Mucosa of gallbladder (tissue), 1 donor: ENCODE measurements at places on chromosomes 2 and 18.

DNA sequence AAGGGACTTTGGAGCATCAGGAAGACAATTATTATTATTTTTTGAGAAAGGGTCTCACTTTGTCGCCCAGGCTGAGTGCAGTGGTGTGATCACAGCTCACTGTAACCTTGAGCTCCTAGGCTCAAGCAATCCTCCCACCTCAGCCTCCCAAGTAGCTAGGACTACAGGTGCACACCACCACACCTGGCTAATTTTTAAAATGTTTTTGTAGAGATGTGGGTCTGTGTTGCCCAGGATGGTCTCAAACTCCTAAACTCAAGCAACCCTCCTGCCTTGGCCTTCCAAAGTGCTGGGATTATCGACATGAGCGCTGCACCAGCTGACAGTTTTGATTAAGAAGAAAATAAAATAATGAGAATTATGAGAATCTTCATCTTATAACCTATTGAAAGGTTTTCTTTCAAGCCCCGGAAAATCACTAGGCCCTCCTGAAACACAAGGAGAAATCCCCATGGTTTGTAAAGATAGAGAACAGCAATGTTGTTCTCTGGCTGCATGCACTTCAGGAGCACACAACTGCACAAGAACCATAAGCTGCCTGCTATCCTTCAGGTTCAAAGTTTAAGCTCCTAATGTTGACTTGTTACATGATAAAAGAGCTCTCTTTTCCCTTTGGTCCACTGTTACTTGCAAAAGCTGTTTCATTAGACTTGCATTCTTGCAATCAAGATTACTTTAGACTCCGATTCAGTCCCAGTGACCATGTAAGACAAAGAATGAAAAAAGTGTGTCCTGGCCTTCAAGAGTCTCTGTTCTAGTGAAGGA is 16.8 kb downstream of the NPC1 start:
- no peak for DNase-seq

DNA sequence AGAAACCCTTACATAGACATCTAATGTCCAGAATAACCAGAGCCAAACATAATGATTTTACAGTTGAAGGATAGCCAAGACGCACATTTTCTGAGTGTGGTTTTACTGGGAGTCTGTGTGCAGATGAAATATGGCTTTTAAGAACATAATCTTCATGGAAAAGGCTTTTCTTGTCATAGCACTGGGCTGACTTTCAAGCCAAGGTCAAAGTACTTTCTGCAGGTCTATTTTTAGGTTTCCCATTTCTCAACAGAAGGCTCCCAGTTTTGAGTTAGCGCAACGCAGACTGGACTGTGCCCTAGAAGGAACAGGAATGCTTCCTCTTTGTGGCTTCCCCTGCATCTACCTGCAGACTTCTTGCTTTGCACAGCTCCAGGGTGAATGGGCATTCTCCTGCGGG is 92.3 kb upstream of the UPP2 start:
- DNase-seq = peak; percentile 17

GRCh38 chr2:231241755-231242507 is 43.5 kb downstream of the ARMC9 start:
- DNase-seq = peak; percentile 31

DNA sequence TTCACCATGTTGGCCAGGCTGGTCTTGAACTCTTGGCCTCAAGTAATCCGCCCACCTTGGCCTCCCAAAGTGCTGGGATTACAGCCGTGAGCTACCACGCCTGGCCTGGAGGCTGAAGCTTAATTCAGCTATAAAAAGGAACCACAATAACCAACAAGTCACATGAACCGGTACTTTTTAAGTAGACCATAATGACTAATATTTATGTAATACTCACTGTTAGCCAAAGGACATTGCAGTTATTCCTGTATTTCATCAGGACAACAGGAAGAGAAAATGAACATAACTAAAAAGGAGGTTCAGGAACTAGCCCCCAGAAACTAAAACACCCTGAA is 49.0 kb upstream of the TMEM87B start:
- no peak for DNase-seq

- DNase-seq = no peak
Observed at GRCh38 chr2:61887717-61888266, 664 bp downstream of the CCT4 start.

- no peak for DNase-seq
Observed at GRCh38 chr2:96949701-96950350, 36.6 kb downstream of the FAM178B start.

DNA sequence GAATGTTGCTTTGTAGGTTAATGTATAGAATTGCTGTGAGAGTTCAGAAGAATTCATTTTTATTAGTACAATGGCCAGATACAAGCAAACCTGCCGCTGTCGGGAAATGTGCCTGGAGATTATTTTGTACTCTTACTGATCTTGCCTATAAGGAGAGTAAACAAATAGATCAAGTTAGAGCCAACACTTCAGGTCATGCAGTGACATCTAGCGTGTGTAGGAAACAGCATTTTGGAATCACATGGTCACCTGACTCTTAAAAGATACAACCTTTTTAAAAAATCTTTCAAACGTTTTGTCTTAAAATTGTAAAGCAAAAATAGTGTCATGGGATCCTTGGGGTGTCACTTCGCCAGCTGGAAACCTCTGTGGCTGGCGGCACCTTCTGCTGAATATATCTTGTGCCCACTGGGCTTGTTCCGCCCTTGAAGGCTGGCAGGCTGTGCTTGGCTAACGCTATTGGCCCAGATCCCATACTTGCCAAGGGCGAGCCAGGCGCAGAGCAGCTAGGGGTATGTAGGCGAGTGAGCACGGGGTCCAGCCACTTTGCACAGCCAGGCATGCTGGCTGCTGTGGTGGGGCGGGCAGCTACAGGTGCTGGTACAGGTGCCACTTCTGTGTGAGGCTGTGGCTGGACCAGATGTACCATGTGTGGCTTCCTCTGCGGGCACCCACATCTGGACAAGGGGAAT is 19.5 kb upstream of the RPRM start:
- no peak for DNase-seq

GRCh38 chr2:189379731-189380261 is 61.5 kb upstream of the WDR75 start:
- DNase-seq = no peak

GRCh38 chr2:163802284-163802683 is 66.5 kb upstream of the FIGN start:
- DNase-seq = no peak

- DNase-seq = no peak
Observed at GRCh38 chr2:211611621-211612020, 927.0 kb downstream of the ERBB4 start.

DNA sequence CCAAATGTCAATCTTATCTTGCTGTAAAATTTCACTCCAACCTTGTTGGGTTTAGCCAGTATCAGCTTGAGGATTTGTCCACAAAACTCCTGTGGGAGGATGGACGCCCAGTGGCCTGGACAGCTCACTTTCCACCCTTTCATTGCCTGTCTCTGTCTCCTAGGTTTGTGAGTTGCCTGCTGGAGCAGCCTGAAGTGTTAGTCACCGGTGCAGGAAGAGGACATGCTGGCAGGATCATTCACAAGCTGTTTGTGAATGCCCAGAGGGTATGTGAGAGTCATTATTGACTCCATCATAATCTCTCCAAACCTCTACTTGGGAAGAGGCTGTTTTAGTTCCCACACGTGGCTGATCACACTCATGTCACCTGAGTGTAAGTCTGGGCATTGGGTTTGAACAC is 112.3 kb downstream of the RAB3GAP1 start:
- no peak for DNase-seq

DNA sequence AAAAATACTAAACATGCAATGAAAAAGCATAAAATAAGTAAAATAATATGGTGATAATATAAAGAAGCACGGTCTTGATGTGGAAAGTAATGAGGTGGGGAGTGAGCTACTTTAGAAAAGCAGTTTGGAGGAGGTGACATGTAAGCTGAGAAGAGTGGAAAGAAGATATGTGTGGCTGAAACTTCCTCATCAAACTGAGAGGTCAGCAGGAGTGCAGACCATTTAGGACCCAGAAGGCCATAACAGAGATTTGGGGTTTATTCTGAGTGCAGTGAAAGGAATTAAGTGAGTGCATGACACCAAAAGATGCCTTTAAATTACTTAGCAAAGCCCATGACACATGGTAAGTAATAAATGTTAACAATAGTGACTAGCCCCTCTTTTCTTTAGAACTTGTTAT is 24.4 kb upstream of the TMEM182 start:
- DNase-seq = no peak

GRCh38 chr2:206855585-206856433 is 83.5 kb upstream of the CPO start:
- no peak for DNase-seq

GRCh38 chr2:62536873-62537547 is 31.0 kb upstream of the TMEM17 start:
- DNase-seq = peak; percentile 40

GRCh38 chr18:52312346-52312745 is 27.7 kb upstream of the DCC start:
- DNase-seq = no peak

- no peak for DNase-seq
Observed at GRCh38 chr18:68121826-68122225, 593.1 kb downstream of the TMX3 start.

- DNase-seq = no peak
Observed at GRCh38 chr2:220221992-220222391, 594.6 kb downstream of the SLC4A3 start.

- DNase-seq = no peak
Observed at GRCh38 chr2:54725343-54726099, 2.1 kb downstream of the EML6 start.

GRCh38 chr2:68710756-68711155 is 23.9 kb upstream of the ARHGAP25 start:
- DNase-seq = no peak

DNA sequence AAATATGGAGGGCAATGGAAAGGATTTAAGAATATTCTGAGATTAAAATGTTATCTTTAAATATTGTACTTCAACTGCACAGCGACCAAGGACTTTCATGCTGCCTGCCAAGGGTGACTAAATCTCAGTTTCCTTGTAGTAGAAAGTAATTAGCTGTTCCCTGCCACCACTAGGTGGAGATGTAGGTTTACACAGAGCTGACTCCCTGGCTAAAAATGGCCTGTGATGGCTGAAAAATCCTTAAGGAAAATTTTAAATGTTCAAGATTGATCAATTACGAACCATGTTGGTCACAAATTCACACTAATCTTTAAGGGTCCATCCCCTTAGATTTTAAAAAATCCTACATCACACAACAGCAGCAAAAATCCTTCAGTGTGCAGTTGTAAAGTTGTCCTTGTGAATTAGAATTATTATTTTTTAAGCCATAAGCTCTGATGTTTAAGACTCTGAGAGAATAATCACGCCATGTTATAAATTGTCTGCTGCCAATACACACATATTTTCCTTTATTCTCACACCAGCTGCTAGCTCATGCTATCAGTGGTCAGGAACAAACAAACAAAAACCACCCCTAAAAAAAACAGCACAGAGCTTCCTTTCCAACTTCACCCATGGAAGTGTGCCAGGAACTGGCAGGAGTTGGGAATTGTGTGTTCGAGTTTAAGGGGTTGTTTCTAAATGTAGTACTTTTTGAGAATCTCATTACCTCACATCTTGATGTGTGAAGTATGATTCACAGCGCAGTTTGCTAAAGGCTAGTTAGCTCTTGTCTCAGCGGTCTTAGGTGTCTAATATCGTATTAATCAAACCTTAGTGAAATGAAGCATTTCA is 399.8 kb downstream of the TMEM182 start:
- peak; percentile 46 for DNase-seq

DNA sequence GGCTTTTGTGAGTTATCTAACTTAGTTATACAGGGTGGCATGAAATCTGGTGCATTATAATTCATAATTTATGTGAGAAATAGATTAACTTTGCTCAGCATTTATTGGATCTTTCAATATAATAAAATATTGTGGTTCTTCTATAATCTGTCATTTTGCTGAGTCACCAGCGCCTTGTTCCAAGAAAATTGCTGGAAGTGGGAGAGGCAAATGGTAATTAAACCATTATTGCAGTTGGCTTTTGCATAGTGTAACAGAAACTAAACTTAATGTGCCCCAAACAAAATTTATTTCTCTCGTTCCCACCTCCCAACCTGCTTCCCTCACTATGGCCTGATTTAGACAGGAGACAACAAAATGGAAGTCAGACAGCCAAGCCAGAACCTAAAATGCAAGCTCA is 146.3 kb downstream of the GALR1 start:
- DNase-seq = no peak

- DNase-seq = no peak
Observed at GRCh38 chr2:148013876-148014275, 6.7 kb downstream of the ORC4 start.

DNA sequence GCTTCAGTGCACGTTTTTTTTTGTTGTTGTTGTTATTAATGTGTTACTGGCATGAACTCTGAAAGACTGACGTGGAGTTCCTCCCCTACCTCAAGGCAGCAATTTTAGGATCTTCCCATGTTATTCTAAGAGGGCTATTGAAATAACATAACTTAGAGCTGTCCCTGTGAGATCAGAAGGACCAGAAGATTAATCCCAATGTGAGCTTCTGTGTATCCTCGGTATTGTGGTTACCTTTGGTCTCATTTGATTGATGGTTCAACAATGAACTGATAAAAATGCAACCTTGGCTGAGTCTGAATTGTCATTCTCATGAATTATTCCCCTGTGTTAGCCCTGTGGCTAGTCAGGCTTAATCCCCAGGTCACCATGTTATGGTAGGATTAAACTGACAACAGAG is 394.1 kb downstream of the TRIB2 start:
- no peak for DNase-seq

DNA sequence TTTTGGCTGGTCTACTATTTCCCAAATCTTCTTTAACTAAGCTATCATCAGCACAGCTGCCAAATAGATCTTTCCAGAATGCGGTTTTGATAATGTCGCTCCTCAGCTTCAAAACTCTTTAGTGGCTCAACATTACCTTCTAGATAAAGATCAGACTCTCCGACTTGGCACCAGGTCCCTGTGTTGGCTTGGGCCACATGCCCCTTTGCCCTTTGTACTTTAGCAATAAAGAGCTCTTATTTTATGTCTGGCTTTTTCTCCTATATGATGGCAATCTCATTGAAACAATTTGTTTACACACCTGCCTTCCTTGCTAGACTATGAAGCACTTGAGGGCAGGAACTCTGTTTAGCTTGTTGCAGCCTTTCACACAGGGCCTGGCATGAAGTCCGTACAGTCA is 128.9 kb upstream of the GATA6 start:
- no peak for DNase-seq

DNA sequence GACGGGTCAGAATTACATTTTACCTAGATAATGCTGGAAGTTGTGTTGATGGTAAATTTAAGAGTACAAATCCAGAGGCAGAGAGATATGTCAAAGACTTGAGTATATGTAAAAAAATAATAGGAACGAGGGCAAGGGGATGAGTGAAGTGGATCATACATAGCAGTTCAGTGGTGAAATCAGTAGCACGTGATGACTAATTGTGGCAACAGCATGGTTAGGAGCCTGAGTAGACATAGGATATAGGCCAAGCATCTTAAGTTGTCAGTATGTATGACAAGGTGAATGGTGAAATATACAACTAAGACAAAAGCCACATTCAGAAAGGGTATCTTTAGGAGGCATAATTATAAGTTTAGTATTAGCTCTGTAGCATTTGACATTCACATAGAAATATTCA is 826.5 kb upstream of the PIK3C3 start:
- no peak for DNase-seq

GRCh38 chr2:3420076-3420768 is 40.7 kb downstream of the TRAPPC12 start:
- DNase-seq = no peak

- peak; percentile 15 for DNase-seq
Observed at GRCh38 chr2:1854729-1855547, 110.6 kb upstream of the PXDN start.
